Frontal cortex (tissue), 4 donors: ENCODE measurements at places on chromosomes 7 and 10. TPM values are rescaled to one million over a fixed set of nuclear protein-coding genes. Genes with fewer than 3 reads are reported as not detected.

Gene GRM3
- 155 TPM for total RNA-seq

Gene SGMS1
- total RNA-seq, result 35.1 TPM

Gene NEBL
- total RNA-seq, result 64.0 TPM

Gene PDE6C
- not detected for total RNA-seq

Gene PRSS1
- total RNA-seq, result not detected

Gene ZMYND11
- total RNA-seq, result 179 TPM

Gene PIP
- total RNA-seq, result not detected

Gene NUDT13
- total RNA-seq, result 0.41 TPM

Gene ITIH5
- total RNA-seq, result 14.7 TPM

- no peak for DNase-seq
These were observed 885.6 kb upstream of the ZNF722 start for GRCh38 chr7:63112764-63113712.

DNA sequence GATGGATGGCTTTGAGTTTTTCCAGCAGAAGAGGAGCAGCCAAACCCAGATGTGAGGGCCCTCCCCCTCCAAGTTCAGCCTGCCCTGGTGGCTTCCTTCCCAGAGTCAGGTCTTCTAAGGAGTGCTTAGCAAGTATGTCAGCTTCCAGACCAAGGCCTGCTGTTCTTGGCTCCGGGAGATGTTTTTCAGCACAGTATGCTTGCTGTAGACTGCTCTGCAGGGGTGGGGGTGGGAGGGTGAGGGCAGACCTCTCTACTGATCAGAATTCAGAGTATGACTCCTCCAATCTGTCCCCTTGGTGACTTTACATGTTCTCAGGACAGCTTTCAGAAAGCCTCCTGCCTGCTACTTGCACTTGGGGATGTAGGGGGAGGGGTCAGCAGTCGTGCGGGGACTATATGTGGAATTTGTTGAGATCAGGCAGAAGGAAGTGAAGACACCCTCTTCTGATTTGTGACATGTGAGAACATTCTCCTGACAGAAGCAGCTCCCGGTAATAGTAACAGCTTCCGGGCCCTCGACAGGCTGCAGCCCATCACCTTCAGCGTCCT is 516.4 kb upstream of the ZMIZ1 start:
- DNase-seq, result no peak

- DNase-seq, result no peak
These were observed 19.4 kb upstream of the KNDC1 start for GRCh38 chr10:133140417-133141143.

GRCh38 chr7:6727663-6728062 is 20.9 kb upstream of the ZNF12 start:
- DNase-seq, result no peak

- DNase-seq, result no peak
These were observed 22.4 kb upstream of the PPA1 start for GRCh38 chr10:70255329-70256299.

DNA sequence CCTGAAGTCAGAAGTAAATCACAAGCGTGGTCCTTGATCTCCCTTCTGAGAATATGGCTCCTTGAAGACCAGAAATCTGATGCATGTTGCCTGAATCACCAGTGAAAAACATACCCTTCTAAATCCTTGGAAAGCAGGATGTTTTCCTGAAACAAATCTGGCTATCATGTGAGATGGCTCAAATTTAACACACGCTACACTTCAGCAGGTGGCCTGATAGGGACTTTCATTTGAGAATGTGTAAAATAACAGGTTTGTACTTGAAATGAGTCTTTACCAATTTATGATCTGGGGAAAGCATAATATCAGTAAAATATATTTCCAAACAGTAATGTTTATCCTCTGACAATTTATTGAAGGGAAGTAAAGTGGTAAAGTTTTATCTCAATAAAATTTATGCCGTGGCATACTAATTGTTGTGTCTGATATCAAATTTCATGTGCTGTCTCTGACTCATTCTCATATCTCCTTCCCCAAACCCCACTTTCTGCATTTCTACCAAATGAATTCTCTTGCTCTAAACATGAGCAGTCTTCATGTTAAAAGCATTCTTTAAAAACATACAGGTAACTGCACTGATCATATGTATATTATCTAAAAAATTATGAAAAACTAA is 17.4 kb downstream of the CYP3A4 start:
- no peak for DNase-seq

DNA sequence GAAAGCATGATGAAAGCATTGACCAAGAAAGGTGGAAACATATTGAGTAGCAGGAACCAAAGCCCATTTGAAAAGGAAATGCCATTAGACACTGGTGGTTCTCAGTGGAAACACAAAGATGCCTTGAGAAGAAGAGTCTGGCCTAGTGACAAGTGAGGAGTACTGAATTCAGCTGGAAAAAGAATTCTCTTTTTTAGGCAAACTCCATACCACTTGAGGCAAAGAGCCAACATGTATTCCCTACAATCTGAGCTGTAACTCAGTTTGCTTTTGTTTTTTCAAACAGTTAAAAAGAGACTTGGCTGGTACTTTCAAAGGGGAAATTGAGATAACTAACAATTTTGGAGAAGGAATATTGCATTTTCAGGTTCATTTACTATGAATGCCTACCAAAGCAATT is 624.0 kb downstream of the NRG3 start:
- no peak for DNase-seq

DNA sequence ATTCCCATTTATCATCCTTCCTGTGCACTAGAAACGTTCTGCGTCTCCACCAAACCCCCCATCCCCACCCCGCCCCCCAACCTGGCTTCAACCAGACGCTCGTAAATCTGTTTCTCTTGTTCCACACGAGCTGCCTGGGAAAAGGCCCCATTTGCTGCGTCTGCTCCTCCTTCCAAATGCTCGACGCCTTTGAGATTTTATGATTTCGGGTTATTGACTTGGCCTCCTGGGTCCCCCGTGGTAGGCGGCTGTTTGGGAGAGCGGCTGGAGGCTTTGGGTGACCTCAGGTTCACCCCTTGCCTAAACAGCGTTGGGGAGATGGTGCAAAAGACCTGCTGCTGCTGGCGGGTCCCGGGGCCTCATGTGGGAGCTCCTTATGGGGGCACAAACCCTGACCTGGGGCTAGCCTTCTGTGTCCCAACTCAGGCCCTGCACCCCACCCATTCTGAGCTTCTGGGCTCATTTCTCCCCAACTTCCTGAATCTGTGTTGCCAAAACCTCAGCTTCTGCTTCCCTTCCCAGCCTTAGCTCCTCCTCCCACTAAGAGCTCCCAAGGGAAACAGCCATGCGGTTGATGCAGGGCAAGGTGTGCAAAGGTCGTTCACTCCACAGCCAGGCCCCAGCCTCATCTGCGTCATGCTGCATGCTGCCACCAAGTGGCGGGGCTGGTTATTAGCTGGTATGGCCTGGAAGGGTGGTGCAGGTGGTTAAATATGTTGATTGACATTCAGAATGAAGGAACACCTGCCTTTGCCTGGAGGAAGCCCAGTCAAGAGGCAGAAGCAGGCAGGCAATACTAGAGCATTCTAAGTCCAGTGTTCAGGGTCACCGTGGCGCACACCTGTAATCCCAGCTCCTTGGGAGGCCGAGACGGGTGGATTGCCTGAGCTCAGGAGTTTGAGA is 49.1 kb upstream of the ELN start:
- DNase-seq, result no peak

DNA sequence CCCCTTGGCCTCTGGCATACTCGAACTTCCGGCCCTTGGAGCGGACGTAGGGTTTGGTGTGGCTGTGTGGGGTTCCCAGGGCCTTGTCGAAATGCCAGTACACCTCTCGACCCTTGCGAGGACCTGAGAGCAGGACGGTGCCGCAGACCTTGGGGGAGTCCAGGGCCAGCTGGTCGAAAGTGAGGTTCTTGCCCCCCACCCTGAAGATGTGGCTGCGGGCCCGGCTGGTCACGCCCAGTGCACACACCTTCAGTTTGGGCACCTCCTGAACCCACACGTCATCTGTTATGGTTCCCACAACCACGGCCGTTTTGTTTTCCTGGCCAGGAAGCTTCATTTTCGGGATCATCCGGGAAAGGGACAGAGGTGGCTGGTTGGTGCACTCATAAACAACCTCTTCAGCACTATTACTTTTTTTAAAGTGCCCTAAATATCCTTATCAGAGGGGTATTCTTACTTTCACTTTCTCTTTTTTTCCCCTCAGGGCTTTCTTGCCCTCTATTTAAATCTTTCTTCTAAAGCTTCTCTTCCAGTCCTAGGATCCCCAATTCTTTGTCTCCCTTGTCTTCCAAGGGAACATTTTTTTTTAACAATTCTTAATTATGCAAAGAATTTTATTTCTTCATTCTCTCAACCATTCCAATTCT is 44.9 kb upstream of the FAM3C start:
- DNase-seq, result no peak

DNA sequence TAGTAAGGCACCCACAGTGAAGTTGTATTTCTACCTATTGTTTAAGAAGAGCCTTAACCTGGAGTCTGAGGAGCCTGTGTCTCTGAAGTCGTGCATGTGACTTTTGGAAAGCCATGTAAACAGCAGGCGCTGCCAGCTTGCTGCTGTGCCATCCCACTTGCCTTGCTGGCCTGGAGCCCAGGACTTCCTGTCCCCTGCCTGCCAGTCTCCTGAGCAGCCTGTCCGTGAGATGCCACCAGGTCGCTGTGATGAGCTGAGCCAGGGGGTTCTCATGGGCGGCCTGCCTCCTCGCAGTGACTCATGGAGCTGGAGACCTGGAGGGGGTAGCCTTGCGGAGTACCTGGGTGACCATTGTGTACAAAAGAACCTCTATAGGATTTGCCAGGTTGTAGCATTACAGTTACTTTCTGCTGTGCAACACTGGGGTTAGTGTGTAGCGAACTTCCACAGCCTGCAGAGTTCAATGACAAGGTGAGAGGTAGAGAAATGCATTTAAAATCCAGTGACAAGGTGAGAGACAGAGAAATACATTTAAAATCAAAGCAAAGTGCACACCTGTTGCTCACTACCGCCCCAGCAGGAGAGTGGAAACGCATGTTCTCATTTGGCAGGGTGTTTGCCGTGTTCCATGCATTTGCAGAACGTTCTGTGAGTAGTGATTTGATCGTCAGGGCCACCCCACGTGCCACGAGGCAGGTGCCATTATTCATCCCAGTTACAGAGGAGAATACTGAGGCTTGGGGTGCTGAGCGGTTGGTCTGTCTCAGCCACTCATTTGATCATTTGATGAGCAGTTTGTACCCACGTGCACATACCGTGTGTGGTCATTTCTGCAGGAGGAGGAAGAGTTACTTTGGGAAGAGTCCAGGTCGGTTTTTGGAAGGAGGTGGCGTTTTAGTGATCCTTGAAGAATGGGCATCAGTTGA is 36.6 kb upstream of the BHLHA15 start:
- DNase-seq, result no peak

- DNase-seq, result no peak
These were observed 21.7 kb downstream of the DDIT4 start for GRCh38 chr10:72295330-72295910.
